ENCODE measurements at places on chromosomes 16 and 17. TPM values are rescaled to one million over a fixed set of nuclear protein-coding genes. Genes with fewer than 3 reads are reported as not detected.

Gene TMEM92
- total RNA-seq = 0.93 TPM

Gene RAD51C
- total RNA-seq = 44.5 TPM

Gene HID1
- 45.8 TPM for total RNA-seq

Gene CACNA1G
- 1.7 TPM for total RNA-seq

Gene RDM1
- total RNA-seq = 18.6 TPM

Gene GH2
- 0.62 TPM for total RNA-seq

Gene NHLRC4
- 4.5 TPM for total RNA-seq

Gene MT1H
- total RNA-seq = not detected

Gene KIFC3
- 137 TPM for total RNA-seq

Gene HOXB13
- total RNA-seq = not detected

Gene RNF166
- 41.3 TPM for total RNA-seq

Gene RPAIN
- 52.1 TPM for total RNA-seq

Gene OR2C1
- total RNA-seq = 0.39 TPM

Gene ADORA2B
- 2.5 TPM for total RNA-seq

GRCh38 chr16:88672776-88673175 is 9.9 kb upstream of the MVD start:
- no peak overlapping the region for H3K27ac ChIP-seq
- H3K4me3 ChIP-seq = no peak overlapping the region
- no peaks in the 10 kb centered on the region for H3K27me3 ChIP-seq
- no peak for DNase-seq
- H3K36me3 ChIP-seq = no peaks in the 10 kb centered on the region

DNA sequence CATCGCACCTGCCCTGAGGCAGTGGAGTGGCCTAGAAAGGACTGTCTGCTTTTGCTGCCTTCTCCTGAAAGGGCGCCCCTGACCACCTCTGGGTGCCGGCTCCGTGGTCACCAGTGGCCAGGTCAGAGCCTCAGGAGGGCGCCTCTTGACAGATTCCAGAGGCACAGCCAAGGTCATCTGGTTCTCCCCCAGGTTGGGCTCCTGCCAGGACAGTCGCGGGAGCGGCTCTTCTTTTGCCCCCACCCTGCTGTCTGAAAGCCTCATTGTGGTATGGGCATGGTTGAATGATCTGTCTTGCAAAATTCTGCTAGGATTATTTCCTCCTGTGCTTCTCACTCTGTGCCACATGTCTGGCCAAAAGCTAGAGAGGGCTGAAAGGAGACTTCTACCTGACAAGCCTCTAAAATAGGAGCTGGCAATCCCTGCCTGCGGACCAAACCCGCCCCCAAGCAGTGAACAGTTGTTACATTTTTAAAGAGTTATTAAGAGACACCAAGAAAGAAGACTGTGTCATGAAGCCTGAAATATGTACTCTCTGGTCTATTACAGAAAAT is 82.8 kb downstream of the SNX29 start:
- no peaks in the 10 kb centered on the region for H3K4me1 ChIP-seq
- peak; percentile 72 for DNase-seq
- no peak overlapping the region for H3K4me3 ChIP-seq
- no peaks in the 10 kb centered on the region for H3K27me3 ChIP-seq
- no peak overlapping the region for H3K27ac ChIP-seq

DNA sequence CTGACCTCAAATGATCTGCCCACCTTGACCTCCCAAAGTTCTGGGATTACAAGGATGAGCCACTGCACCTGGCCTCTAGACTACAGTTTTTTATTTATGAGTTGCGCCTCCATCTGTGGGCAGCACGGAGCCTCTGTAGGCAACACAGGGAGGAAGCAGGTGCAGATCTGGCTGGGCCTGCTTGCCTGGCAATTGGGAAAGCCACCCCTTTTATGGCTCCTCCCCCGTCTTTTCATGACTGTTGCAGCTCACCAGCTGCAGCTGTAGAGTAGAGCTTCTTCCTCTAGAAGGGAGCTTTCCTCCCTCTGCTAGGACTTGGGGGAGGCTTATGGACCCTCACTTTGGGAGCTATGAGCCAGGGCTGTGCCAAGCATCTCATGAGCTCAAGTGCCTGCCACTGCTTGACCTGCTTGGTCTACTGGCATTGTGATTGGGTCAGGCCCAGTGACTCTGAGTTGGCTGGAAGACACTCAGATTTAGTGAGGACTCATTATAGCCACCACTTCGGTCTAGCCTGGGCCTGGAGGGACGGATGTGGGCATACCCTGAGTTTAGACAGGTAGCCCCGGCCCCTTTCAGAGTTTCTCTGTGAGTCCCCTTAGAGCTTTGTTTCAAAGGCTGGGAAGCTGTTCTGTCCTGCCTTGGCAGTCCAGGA is 6.9 kb upstream of the SLC7A6 start:
- DNase-seq = no peak
- no peak overlapping the region for H3K4me3 ChIP-seq
- no peak overlapping the region for H3K27ac ChIP-seq
- H3K27me3 ChIP-seq = no peaks in the 10 kb centered on the region

DNA sequence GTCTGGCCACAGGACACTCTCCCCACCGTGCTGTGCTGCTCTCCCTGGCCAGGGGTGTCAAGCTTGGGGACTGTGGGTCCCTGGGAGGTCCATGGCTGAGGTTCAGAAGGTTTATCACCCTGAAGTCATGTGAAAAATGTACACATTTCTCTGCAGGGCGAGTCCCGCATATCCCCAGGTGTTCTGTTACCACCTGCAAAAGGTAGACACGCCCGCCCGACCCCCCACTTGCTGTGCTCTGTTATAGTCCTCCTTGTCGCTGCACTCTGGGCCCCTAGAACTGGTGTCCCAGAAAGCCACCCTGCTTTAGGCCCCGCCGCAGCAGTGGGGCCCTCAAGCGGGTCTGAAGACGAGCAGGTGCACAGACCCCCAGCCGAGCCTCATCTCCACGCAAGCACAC is 11.8 kb downstream of the JPT2 start:
- no peaks in the 10 kb centered on the region for H3K27me3 ChIP-seq
- no peak overlapping the region for H3K27ac ChIP-seq
- DNase-seq = no peak
- H3K4me3 ChIP-seq = no peak overlapping the region

DNA sequence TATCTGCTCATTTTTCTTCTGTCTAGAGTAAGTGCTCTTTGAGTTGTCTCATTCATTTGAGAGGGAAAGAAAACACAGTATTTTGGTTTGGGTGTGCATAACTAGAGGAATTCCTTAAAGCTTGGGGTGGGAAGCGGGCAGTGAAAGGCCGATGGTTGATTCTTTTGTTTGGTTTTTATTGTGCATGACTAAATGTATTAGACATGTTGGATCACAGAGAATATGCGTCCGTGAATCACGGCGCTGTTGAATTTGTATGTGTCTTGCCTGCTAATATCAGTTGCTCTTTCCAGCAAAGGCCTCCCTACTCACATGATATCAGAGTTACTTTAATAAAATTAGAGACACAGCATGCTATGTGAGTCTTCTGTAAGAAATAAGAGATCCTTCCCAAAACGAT is 180.0 kb downstream of the CHD9NB start:
- no peaks in the 10 kb centered on the region for H3K36me3 ChIP-seq
- H3K27ac ChIP-seq = no peak overlapping the region
- no peak overlapping the region for H3K4me3 ChIP-seq
- no peaks in the 10 kb centered on the region for H3K4me1 ChIP-seq
- H3K27me3 ChIP-seq = no peaks in the 10 kb centered on the region

- H3K36me3 ChIP-seq = no peaks in the 10 kb centered on the region
- H3K4me3 ChIP-seq = no peak overlapping the region
- H3K27me3 ChIP-seq = no peaks in the 10 kb centered on the region
- no peak overlapping the region for H3K27ac ChIP-seq
- H3K4me1 ChIP-seq = no peaks in the 10 kb centered on the region
Observed at GRCh38 chr17:16342979-16343378, 10.3 kb downstream of the CENPV start.

DNA sequence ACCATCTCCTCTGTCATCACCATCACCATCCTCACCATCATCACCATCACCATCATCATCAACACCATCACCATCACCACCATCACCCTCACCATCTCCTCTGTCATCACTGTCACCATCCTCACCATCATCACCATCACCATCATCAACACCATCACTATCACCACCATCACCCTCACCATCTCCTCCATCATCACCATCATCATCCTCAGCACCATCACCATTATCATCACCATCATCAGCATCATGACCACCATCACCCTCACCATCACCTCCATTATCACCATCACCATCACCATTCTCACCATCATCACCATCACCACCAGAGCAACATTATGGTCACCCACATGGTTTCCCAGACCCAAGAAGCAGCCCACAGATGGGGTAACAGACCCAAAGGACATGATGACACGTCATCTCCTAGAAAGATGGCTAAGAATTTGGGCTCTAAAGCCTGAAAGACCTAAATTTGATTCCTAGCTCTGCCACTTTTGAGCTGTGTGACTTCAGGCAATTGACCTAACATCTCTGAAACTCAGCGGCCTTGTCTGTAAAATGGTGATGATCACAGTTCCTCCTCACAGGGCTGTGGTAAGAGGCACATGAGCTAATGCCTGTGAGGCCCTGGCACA is 14.6 kb downstream of the SCNN1B start:
- no peak overlapping the region for H3K4me3 ChIP-seq
- no peak for DNase-seq
- H3K27me3 ChIP-seq = no peaks in the 10 kb centered on the region

DNA sequence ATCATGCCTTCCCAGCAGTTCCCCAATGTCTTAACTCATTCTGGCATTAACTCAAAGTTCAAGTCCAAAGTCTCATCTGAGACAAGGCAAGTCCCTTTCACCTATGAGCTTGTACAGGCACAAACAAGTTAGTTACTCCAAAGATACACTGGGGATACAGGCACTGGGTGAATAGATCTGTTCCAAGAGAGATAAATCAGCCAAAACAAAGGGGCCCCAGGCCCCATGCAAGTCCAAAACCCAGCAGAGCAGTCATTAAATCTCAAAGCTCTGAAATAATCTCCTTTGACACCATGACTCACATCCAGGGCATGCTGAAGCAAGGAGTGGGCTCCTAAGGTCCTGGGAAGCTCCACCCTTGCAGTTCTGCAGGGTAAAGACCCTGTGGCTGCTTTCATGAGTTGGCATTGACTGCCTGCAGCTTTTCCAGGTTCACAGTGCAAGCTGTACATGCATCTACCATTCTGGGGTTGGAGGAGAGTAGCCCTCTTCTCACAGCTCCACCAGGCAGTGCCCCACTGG is 332.2 kb upstream of the KIF2B start:
- H3K27ac ChIP-seq = no peak overlapping the region
- H3K4me1 ChIP-seq = no peaks in the 10 kb centered on the region
- no peak overlapping the region for H3K4me3 ChIP-seq
- no peak for DNase-seq
- H3K27me3 ChIP-seq = no peaks in the 10 kb centered on the region

GRCh38 chr17:18932360-18933055 is 19.5 kb upstream of the SLC5A10 start:
- DNase-seq = no peak
- H3K4me1 ChIP-seq = no peaks in the 10 kb centered on the region
- H3K27me3 ChIP-seq = no peaks in the 10 kb centered on the region
- no peak overlapping the region for H3K27ac ChIP-seq

GRCh38 chr17:47846716-47847340 is 4.1 kb downstream of the SP6 start:
- no peaks in the 10 kb centered on the region for H3K27me3 ChIP-seq
- no peak overlapping the region for H3K27ac ChIP-seq
- DNase-seq = no peak
- H3K36me3 ChIP-seq = no peaks in the 10 kb centered on the region

DNA sequence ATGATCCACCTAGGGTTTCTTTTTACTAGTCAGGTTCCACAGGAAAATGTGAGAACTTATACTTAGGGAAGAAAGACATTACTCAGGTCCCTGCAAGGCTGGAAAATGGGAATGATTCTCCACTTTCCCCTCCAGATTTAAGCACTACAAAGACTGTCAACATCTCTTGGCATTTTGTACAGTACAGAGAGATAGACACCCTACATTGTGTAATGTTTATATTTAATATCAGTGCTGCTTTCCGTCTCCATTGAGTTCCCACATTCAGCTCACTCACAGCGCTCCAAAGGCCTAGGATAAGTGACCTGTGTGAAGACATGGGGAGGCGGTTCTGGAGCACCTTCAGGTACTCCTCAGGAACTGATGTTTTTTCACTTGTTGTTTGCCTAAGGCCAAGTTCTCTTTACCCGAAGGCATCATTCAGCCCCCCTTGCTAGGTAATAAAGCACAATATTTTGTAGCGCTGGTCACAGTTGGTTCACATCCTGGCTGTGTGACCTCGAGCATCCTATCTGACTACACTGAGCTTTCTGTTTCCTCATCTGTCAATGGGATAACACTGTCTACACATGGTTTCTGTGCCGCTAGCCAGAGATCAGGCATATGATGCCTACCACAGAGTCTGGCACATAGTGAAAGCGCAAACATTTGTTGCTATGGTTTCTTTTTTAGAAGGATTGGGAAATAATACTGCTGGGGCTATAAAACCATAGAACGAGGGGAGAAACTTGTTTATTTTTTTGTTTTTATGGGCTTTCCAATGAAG is 226.6 kb downstream of the ZFHX3 start:
- no peaks in the 10 kb centered on the region for H3K4me1 ChIP-seq
- H3K27me3 ChIP-seq = no peaks in the 10 kb centered on the region
- no peak overlapping the region for H3K4me3 ChIP-seq
- no peak for DNase-seq
- no peak overlapping the region for H3K27ac ChIP-seq

GRCh38 chr17:39962642-39963220 is at the start of gene GSDMA:
Gene GSDMA, plus strand, starts transcription at chr17:39963004. Its CDS starts 2,684 bp downstream, at chr17:39965688.
- no peak within 1 kb of the TSS for H3K4me3 ChIP-seq

- no peak for DNase-seq
- H3K36me3 ChIP-seq = no peaks in the 10 kb centered on the region
- peak within 1 kb of the TSS; percentile 85 for H3K4me3 ChIP-seq
Observed at GRCh38 chr17:21042458-21043295, at the start of gene USP22. Gene USP22, minus strand, starts transcription at chr17:21043011. Its CDS starts 176 bp downstream, at chr17:21042835.

GRCh38 chr17:56727876-56728617 is 105.7 kb downstream of the C17orf67 start:
- H3K4me3 ChIP-seq = no peak overlapping the region
- H3K36me3 ChIP-seq = no peaks in the 10 kb centered on the region
- H3K27ac ChIP-seq = no peak overlapping the region
- no peak for DNase-seq
- no peaks in the 10 kb centered on the region for H3K4me1 ChIP-seq

DNA sequence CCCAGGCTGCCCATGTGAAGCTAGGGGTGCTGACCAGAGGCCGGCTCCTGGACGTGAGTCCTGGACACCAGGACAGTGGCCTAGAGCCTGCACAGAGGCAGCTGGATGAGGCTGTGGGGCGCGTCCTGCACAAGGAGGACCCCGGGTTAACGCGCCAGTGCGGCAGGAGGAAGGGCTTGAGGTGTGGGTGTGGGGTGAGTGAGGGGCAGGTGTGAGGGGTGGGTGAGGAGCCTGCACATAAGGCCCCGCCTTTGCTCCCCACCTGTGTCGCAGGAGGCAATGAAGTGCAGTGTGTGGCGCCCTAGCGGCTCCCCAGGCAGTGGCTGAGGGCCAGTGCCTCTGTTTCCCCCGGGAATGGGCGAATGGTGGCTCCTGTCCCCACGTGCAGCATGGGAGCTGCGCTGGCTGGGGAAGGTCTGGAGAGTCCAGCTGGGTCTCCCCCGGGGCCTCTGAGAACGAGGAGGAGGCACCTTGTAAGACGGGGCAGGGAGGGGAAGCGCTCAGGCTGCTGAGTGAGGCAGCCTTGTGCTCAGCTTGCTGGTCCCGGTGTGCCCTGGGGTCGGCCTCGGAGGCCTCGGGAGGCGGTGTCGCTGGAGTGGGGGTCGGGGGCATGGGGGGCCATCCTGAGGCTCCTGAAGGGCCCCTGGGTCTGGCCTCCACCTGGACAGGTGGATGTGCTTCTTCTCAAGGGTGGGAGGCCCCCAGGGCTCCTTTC is 3.2 kb downstream of the CD7 start:
- H3K36me3 ChIP-seq = no peaks in the 10 kb centered on the region
- H3K4me1 ChIP-seq = peaks cover 6% of the 10 kb centered on the region

GRCh38 chr16:66874079-66874775 is 6.1 kb upstream of the PDP2 start:
- no peak overlapping the region for H3K4me3 ChIP-seq
- H3K27me3 ChIP-seq = no peaks in the 10 kb centered on the region
- no peaks in the 10 kb centered on the region for H3K36me3 ChIP-seq
- peak overlapping the region; percentile 37 for H3K27ac ChIP-seq
- H3K4me1 ChIP-seq = peaks cover 9% of the 10 kb centered on the region
